ENCODE measurements at places on chromosomes 7 and 10.

DNA sequence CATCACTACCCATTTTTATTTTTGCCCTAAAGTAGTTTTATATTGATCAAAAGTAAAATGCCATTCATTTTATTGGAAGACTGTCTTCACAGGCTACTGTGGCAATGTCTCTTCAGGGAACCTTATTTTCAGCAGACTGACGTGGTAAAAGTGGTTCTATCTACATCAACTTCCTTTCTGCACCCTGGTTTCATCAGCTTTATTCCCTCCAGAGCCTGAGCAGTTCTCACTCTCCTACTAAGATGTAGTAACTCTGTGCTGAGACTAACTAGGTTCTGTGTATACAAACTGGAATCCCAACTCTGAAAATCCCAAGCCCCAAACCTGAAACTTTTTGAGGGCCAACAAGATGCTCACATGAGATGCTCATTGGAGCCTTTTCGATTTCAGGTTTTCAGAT lies 155.3 kb downstream of the SFMBT2 start:
- DNase-seq, result no peak

- no peak for DNase-seq
Measured at GRCh38 chr7:106045139-106045538, 67.0 kb downstream of the SYPL1 start.

GRCh38 chr10:60148266-60148840 lies 241.3 kb downstream of the ANK3 start:
- peak; percentile 77 for DNase-seq

- no peak for DNase-seq
Measured at GRCh38 chr10:48594803-48595538, 9.9 kb downstream of the ARHGAP22 start.

GRCh38 chr7:6232116-6232515 lies 40.3 kb downstream of the CYTH3 start:
- DNase-seq, result no peak

DNA sequence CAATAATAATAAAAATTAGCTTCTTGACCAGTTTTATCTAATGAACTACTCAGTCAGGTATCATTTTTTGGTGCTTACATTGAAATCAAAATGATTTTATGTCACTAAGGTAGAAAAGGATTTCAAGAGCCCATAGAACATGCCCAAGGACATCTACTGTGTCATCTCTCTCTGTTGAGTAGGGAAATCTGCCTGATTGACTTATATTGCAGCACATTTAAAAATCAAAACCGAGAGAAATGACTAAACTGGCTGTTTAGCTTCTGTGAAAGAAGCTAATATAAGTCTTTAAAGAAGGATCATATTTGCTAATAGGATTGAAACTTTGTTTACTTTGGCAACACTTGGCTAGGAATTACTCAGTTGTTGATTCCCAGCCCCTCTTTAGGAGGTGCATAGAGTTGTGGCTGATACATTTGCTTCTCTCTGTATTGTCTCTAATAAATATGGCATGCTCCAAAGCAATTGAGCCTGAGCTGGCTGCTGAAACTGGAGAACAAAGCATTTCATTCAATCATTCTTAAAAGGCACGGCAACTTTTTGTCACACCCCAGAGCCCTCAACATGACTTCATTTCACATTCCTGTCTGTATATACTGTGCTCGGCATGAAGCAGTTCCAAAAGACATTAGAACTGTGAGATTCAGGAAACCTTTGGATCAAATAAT lies 1096.9 kb upstream of the POT1 start:
- DNase-seq, result no peak

GRCh38 chr10:100612601-100613595 lies 77.2 kb downstream of the HIF1AN start:
- DNase-seq, result no peak

DNA sequence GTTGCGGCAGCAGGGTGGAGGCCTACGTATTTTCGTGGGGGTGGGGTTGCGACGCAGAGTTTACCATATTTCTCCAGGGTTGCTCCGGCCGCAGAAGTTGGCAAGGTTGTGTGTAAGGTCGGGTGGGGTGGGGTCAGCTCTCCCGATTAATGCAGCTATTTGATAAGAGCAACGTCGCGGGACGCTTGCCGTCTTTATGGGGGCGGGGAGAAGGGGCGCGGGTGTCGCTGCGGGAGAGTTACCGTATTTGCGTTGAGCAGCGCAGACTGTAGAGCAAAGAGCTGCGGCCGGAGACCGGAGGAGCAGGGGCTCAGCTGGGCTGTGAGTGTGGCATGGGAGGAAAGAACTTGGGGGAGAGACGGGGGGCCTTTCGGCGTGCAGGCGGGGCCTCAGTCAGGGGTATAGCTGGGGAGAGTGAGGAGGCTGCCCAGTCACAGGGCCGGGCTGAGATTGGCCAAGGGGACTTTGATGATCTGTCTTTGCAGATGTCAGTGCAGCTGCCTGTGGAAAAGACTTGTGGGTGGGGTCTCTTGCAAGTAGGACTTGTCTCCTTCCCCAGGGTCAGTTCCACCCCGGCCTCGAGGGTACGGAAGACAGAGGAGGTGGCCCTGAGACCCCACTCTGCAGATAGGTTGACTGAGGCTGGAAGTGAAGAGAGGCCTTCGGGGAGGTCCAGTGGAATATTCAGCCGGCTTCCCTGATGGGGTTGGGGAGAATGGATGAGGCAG lies 26.6 kb downstream of the ZNF775 start:
- no peak for DNase-seq

DNA sequence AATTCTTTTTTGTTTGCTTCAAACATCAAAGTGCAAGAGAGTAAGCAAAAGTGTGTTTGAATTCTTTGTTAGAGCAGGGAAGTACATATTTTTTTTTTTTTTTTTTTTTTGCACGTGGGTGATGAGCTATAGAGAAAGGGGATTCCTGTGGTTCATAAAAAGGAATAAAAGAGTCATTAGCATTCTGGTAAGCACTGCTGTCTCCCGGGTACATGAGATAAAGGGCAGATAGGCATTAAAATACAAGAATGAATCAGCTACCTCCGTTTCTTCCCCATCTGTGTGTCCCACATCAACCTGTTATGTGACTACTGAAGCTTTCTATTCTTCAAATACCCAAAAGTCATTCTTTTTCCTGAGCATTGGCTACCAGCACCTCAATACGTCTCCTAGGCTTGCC lies 102.4 kb upstream of the SEMA3D start:
- peak; percentile 5 for DNase-seq

DNA sequence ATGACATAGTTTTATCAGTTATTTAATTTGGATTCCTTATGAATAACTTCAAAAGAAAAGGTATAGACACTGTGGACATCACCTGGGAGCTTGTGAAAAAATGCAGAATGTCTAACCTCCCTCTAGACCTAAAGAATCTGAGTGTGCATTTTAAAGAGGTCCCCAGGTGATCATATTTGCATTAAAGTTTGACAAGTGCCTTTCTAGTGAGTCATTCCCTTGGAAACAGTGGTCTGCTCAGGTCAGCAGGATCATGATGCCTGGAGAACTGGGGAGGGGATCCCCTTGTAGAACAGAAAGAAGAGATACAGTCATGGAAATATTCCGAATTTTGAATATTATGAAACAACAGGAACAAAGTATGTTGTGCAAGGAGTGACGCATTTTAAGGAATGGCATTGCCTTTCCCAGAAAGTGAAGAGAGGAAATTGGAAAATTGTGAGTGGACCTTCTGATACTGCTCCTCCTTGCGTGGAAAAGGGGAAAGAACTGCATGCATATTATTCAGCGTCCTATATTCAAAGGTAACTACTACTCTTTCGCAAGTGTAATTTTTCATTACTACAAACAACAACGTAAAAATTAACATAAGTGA lies 4.6 kb downstream of the STEAP2 start:
- no peak for DNase-seq

GRCh38 chr10:61821153-61821552 lies 80.3 kb upstream of the ARID5B start:
- DNase-seq, result no peak

GRCh38 chr10:103197174-103197573 lies 4.1 kb upstream of the NT5C2 start:
- peak; percentile 56 for DNase-seq

GRCh38 chr10:10032991-10033390 lies 984.7 kb upstream of the CELF2 start:
- no peak for DNase-seq

GRCh38 chr10:103595933-103596726 lies 102.6 kb downstream of the NEURL1 start:
- no peak for DNase-seq

DNA sequence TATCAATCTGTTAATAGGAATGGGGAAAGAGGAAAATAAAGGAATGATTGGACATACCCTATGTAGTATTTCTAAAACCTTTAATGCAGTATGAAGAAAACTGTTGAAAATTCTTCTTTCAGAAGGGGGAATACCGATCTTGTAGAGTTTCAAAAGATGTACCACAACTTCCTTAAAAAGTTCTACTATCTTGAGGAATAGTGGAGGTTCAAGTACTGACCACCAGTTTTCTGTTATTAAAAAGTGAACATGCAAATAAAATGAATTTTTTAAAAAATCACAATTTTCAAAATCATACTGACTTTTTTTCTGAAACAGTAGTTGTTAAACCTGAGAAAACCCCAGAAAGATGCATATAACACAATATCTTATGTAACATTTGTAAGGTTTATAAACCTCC lies 86.5 kb downstream of the HERC4 start:
- no peak for DNase-seq

DNA sequence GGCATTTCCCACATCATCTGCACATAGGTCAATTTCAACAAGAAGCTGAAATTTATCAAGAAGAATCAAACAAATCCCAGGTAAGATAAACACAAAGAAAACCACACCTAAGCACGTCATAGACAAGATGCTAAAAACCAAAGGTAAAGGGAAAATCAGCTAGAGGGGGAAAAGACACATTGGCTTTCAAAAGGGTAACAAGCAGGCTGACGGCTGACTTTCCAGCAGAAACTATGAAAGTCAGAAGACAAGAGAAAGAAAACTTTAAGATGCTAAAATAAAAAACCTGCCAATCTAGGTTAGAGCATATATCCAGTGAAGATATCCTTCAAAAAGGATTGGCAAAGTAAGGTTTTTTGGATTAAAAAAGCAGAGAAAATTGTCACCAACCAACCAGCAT lies 59.9 kb upstream of the RHEB start:
- DNase-seq, result no peak

GRCh38 chr10:43047288-43047970 lies 29.4 kb upstream of the RET start:
- no peak for DNase-seq

DNA sequence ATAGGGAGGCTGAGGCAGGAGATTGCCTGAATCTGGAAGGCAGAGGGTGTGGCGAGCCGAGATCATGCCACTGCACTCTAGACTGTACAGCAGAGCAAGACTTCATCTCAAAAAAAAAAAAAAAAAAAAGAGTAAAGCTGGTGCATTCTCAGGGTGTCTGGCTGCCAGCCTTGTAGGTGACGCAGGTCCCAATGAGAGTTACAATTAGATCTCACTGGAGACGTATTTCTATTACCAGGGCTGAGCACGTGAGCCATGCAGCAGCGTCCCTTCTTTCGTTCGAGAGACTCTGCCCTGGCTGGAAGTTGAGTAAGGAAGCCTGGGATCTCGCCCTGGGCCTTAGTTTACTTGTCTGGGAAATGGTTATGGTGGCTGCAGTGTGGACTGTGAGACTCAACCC lies 22.4 kb upstream of the ZMIZ1 start:
- no peak for DNase-seq

DNA sequence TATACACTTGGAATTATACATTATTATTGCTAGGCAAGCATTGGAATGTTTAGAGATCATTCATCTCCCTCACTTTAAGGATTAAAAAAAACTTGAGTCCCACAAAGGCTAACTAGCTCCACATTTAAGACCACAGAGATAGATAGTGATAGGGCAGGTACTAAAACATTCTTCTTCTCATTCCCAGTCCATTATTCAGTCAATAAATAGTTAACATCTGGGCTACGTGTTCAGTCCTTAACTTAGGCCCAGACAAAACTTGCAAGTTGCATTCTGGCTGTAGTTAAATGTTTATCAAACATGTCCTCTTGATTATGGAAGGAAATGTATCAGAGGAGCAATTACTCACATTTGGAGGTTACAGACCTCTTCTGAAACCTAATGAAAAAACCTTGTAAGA lies 2.4 kb downstream of the GNG11 start:
- DNase-seq, result peak; percentile 49

DNA sequence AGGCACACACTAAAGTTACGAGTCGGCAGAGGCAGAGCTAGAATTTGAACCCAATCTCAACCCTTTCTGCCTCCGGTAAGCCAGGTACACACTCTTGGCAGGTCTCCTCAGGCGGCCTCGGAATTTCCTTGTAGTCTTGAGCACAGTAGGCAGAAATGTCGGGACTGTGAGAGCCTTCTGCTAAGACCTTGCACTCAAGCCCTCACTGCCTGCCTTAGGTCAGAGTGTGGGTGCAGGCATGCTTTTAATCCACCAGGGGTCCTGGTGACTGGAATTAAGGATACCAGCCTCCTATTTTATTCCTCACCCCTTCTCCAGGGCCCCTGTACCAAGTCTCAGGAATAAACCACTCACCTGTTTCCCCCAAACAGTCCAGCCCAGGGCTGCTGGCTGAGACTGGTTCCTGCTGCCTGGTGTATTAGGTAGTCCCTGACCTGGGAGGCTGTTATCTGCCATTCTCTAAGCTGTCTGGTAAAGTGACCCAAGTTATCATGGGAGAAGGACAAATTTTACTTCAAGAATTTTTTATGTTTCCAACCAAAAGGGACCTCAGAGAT lies 855 bp downstream of the ATP6V1F start:
- DNase-seq, result peak; percentile 70

DNA sequence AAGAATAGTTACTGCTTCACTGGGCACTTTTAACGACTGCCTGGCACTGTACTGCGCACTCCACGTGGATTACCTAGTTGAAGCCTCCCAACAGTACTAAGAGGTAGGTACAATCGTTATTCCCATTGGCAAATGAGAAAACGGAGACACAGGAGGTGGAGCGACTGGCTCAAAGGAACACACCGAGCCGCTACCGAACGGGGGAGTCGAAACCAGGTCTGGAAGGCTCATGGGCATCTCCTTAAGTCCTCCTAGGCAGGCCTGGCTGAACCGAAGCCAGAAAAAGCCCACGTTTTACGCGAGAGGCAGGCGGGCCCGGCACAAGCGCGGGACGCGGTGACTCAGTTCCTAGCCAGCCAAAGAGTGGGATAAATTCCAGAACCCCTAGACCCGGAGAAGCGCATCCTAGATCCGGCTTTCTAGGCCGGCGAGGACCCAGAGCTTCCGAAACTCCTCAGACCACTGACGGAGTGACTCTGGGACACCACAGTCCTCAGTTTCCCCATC lies 472 bp downstream of the PDAP1 start:
- peak; percentile 82 for DNase-seq

DNA sequence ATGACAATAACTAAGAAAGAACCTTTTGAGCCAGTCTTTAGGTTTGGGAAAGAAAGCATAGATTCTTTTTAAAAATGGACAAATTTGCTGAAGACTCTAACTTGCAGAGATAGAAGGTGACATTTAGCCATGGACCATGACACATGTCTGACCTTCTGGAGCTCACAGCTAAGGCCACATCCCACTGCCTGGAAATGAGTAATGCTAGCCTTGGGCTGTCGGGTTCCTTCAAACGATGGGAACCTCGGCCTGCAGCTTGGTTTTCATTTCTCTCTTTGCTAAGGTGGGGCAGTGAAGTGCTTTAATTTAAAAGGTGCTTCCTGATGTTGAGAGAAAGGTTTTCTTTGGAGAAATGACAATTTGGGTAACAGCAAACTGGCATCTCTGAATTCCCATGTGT lies 223.2 kb downstream of the FANK1 start:
- DNase-seq, result no peak

- no peak for DNase-seq
Measured at GRCh38 chr10:132232023-132232951, 45.5 kb downstream of the DPYSL4 start.

GRCh38 chr7:72020311-72020710 lies 391.8 kb downstream of the CALN1 start:
- DNase-seq, result no peak

GRCh38 chr7:157522189-157522588 lies 185.4 kb downstream of the DNAJB6 start:
- no peak for DNase-seq
